Suprapubic skin (tissue), 4 donors: ENCODE measurements at places on chromosomes 5 and 9. TPM values are rescaled to one million over a fixed set of nuclear protein-coding genes. Genes with fewer than 3 reads are reported as not detected.

The SLC4A9 gene
- total RNA-seq = not detected

The PGM5 gene
- total RNA-seq = 5.9 TPM

The IFNA2 gene
- not detected for total RNA-seq

DNA sequence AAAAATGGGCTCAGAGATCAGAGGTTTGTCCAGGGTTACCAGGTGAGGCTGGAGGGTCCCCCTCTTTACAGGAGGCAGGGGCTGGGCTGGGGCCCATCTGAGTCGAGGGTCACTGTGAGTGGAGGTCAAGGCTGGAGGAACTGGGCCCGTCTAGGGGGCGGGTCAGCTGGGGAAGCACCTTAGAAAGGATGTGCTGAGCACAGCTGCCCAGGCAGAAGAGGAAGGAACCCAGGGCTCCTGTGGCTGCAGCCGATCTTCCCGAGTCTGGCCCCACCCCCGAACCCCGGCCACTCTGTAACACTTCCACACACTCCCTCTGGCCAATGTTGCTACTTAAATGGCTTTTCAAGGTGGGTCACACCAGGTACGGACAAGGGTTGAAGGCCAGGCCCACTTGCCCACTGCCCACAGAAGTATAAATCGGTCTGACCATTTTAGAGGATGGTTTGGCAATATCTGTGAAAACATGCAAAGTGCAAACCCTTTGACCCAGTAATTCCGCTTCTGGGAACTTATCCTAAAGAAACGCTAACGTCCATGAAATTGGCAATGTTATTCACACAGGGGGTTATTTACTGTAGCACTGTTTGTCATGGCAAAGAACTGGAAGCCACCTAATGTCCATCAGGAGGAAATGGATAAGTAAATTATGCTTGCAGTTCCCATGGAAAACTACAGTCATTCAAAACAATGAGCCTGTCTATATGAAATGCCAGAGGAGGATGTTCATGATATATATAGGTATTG is 30.5 kb upstream of the EEIG1 start:
- H3K27ac ChIP-seq = no peak overlapping the region
- H3K4me1 ChIP-seq = peaks cover 14% of the 10 kb centered on the region
- no peak overlapping the region for H3K4me3 ChIP-seq

- H3K4me3 ChIP-seq = no peak overlapping the region
- no peak overlapping the region for H3K27ac ChIP-seq
- peaks cover 15% of the 10 kb centered on the region for H3K4me1 ChIP-seq
- DNase-seq = no peak
- no peaks in the 10 kb centered on the region for H3K36me3 ChIP-seq
These were observed 1.7 kb upstream of the ACSL6 start for GRCh38 chr5:132013006-132013689.

- no peak overlapping the region for H3K4me3 ChIP-seq
- no peak for DNase-seq
- H3K4me1 ChIP-seq = no peaks in the 10 kb centered on the region
These were observed 459.8 kb downstream of the CCDC171 start for GRCh38 chr9:16012621-16013020.

- no peaks in the 10 kb centered on the region for H3K27me3 ChIP-seq
- peaks cover 21% of the 10 kb centered on the region for H3K4me1 ChIP-seq
- no peak for DNase-seq
- no peaks in the 10 kb centered on the region for H3K36me3 ChIP-seq
- H3K4me3 ChIP-seq = no peak overlapping the region
These were observed 152.2 kb downstream of the ARHGAP26 start for GRCh38 chr5:142922223-142922952.

DNA sequence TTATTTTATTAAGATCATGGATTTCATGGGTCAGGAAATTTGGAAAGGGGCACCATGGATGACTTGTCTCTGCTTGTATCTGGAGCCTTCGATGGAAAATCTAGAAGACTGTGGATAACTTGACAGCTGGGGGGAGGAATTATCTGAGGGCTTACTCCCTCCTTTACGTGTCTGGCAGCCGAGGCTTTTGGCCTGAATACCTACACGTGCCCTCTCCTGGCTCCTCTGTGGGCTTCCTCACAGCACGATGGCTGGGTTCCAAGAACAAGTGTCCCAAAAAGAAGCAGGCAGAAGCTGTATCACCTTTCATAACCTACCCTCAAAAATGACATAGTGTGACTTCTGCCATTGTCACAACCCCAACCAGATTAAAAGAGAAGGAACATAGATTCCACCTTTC is 228.9 kb downstream of the GRIA1 start:
- no peak for DNase-seq
- no peaks in the 10 kb centered on the region for H3K36me3 ChIP-seq
- H3K27ac ChIP-seq = no peak overlapping the region
- no peaks in the 10 kb centered on the region for H3K27me3 ChIP-seq
- H3K4me1 ChIP-seq = no peaks in the 10 kb centered on the region

- H3K27ac ChIP-seq = no peak overlapping the region
- H3K4me3 ChIP-seq = no peak overlapping the region
- no peaks in the 10 kb centered on the region for H3K4me1 ChIP-seq
These were observed 41.1 kb upstream of the ACOT12 start for GRCh38 chr5:81435023-81435422.

GRCh38 chr5:72246954-72247442 is 73.0 kb downstream of the MRPS27 start:
- H3K27ac ChIP-seq = no peak overlapping the region
- H3K4me1 ChIP-seq = peaks cover 27% of the 10 kb centered on the region
- DNase-seq = no peak
- no peaks in the 10 kb centered on the region for H3K27me3 ChIP-seq
- no peaks in the 10 kb centered on the region for H3K36me3 ChIP-seq
- H3K4me3 ChIP-seq = no peak overlapping the region

DNA sequence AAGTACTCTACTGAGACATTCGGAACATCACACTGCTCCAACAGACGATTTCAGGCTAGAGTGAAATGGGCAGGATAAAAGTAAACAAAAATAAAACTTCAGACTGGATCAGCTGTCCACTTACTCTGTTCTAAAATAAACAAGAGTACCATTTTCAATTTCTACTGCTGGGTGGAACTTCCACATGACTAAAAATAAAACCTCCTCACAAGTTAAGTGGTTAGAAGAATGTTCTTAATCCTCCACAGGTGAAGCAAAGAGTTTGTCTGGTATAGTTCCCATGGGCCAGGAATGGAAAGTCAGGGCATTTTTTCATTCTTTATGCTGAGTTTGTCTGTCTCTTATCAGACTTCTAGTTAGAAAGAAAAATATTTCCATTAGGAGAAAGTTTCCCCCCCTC is 15.7 kb downstream of the NUDT12 start:
- no peaks in the 10 kb centered on the region for H3K27me3 ChIP-seq
- H3K27ac ChIP-seq = no peak overlapping the region
- no peak overlapping the region for H3K4me3 ChIP-seq
- no peaks in the 10 kb centered on the region for H3K4me1 ChIP-seq
- peaks cover 14% of the 10 kb centered on the region for H3K36me3 ChIP-seq

DNA sequence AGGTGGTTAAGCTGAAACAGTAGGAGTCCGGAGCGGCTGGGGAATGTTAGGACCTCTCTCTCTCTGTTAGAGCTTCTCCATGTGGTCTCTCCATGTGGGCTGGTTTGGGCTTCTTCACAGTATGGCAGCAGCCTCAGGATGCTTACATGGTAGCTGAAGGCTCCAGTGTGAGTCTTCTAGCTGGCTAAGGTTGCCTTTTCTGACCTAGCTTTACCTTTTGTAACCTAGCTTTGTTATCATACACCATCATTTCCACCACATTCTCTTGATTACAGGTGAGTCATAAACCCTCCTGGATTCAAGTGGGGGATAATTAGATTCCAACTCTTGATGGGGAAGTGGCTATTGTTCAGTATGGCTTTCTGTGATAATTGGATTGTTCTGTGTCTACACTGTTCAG is 98.5 kb downstream of the MTREX start:
- no peak overlapping the region for H3K4me3 ChIP-seq
- no peak for DNase-seq
- no peaks in the 10 kb centered on the region for H3K27me3 ChIP-seq

GRCh38 chr5:67310169-67310568 is 113.6 kb upstream of the CD180 start:
- H3K4me1 ChIP-seq = peaks cover 19% of the 10 kb centered on the region
- H3K27me3 ChIP-seq = no peaks in the 10 kb centered on the region
- H3K4me3 ChIP-seq = no peak overlapping the region
- no peak for DNase-seq
- H3K36me3 ChIP-seq = no peaks in the 10 kb centered on the region

- no peaks in the 10 kb centered on the region for H3K27me3 ChIP-seq
- peaks cover 16% of the 10 kb centered on the region for H3K4me1 ChIP-seq
- DNase-seq = peak; percentile 78
- H3K4me3 ChIP-seq = no peak overlapping the region
- H3K36me3 ChIP-seq = no peaks in the 10 kb centered on the region
- H3K27ac ChIP-seq = no peak overlapping the region
These were observed 191.6 kb upstream of the MSX2 start for GRCh38 chr5:174532455-174533453.
